ENCODE measurements at places on chromosomes 2 and 18. TPM values are rescaled to one million over a fixed set of nuclear protein-coding genes. Genes with fewer than 3 reads are reported as not detected.

Gene SERPINB13
- total RNA-seq, result 0.13 TPM

Gene FEV
- not detected for total RNA-seq

Gene LIMS4
- total RNA-seq, result 11.6 TPM

Gene OST4
- 195 TPM for total RNA-seq
